Peyer's patch (tissue), 4 donors: ENCODE measurements at places on chromosomes 2 and 18. TPM values are rescaled to one million over a fixed set of nuclear protein-coding genes. Genes with fewer than 3 reads are reported as not detected.

The FEZ2 gene
- total RNA-seq, result 53.4 TPM

The REG3A gene
- total RNA-seq, result 1,340 TPM

DNA sequence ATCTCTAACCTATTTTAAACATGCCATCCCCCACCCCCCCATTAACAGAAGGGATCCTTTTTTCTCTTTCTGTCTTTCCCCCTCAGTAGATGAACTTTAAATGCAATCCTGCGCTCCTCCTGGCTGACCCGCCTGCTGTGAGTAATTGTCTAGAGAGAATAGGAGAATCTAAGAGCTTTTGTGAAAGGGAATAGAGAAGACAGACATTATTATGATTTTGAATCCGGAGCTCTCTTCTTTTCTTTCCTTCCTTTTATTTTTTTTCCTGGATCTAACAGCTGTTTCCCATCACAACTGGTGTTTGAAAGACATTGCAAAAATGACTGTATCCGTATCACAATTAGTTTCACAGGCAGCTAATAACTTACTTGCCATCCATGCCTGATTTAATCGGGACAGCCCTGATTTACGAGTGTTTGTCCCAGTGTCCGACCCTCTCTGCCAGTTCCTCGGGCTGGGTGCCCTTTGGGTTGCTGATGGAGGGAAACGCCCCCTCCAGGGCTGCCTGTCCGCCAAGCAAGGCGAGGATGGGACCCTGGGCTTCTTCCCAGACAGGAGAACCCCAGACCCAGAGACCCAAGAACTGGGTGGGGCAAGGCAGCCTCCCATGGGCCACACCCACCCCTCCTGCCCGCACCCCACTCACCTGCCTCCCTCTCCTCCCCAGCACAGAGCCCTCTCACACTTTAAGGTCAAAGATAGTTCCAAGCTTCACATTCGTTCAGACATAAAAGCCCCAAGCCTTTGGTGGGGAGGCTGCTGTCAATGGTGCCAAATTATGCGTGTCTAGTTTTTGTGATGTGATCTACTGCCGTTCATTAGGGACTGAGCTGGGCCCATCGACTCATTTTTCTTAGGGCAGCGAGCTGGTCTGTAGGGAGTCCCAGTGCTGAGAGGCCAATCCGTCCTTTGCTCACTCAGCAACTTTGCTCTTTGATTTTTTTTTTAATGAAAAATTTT, 231.7 kb downstream of the ZNF516 start:
- H3K27ac ChIP-seq, result no peak overlapping the region
- H3K36me3 ChIP-seq, result no peaks in the 10 kb centered on the region
- H3K4me3 ChIP-seq, result no peak overlapping the region
- no peaks in the 10 kb centered on the region for H3K27me3 ChIP-seq
- no peak for DNase-seq

DNA sequence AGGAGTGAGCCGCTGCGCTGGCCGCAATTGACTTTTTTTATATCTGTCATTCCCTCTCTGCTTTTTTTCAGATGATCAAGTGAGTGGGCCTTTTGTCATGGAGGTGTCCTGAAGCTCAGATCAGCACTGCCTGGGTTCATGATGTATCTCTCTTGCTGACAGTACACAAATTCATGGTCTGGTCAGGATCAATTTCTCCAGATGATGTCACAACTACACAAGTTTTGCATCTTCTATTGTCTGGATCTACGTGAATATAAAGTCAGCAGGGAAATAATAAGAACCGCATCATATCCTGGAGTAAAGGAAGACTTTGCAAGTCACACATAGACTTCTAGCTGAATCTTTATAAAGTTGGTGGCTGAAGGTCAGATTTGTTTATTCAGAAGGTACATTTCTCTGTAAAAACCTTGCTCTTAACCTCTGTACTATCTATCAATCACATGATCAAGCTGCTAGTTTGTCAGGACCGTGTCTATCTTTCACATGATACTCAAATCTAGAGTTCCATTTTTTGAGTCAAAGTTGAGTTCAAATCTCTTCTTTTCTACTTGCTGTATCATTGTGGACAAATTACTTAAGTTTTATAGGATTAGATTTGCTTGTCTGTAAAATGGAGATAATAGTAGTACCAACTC, 13.1 kb upstream of the CD28 start:
- H3K27ac ChIP-seq, result no peak overlapping the region
- H3K4me3 ChIP-seq, result no peak overlapping the region
- H3K4me1 ChIP-seq, result no peaks in the 10 kb centered on the region
- H3K27me3 ChIP-seq, result no peaks in the 10 kb centered on the region
- no peak for DNase-seq

DNA sequence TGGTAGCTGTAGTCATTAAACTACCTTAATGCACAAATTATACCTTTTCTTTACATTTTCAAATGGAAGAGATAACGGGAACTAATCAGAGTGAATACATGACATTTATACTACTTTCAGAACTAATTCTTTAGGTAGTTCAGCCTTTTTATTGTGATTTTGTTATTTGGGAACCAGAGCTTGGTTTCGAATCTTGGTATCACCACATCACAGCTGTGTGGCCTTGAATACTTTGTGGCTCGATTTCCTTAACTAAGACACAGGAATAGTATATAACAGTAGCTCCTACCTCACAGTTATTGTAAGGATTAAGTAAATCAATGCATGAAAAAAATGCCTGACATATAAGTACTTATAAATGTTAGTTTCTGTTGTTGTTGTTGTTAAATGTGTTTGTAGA, 240.0 kb downstream of the WDR7 start:
- no peak for DNase-seq
- no peak overlapping the region for H3K4me3 ChIP-seq
- H3K27me3 ChIP-seq, result no peaks in the 10 kb centered on the region
- H3K4me1 ChIP-seq, result no peaks in the 10 kb centered on the region
- no peak overlapping the region for H3K27ac ChIP-seq

DNA sequence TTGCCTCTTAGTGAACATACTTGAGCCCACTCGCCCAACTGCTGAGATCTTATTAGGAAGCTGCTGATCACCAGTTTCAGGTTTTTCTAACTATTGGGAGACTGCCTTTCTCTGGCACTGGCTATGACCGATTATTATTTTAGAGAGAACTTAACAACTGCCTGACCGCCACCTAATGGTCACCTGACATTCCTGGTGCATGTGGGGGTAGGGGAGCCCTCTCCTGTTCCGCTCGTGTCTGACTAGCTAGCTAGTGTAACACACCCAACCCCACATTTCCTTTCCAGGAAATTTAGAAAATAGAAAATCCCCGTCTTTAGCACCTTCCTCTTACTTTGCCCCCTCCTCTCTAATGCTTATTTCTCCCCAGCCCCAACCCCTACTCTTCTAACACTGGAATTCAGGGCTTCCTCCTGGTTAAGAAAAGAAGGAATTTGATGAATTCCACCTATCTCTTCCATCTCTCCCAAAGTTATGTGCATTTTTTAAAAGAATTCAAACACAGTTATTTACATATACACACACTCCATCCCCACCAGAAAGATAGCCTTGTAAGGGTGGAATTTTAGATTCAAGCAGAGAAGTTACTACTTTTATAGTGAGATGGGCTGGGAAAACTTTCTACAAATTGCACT, 19.4 kb upstream of the DNER start:
- no peaks in the 10 kb centered on the region for H3K4me1 ChIP-seq
- H3K27me3 ChIP-seq, result no peaks in the 10 kb centered on the region
- DNase-seq, result no peak
- no peak overlapping the region for H3K4me3 ChIP-seq

DNA sequence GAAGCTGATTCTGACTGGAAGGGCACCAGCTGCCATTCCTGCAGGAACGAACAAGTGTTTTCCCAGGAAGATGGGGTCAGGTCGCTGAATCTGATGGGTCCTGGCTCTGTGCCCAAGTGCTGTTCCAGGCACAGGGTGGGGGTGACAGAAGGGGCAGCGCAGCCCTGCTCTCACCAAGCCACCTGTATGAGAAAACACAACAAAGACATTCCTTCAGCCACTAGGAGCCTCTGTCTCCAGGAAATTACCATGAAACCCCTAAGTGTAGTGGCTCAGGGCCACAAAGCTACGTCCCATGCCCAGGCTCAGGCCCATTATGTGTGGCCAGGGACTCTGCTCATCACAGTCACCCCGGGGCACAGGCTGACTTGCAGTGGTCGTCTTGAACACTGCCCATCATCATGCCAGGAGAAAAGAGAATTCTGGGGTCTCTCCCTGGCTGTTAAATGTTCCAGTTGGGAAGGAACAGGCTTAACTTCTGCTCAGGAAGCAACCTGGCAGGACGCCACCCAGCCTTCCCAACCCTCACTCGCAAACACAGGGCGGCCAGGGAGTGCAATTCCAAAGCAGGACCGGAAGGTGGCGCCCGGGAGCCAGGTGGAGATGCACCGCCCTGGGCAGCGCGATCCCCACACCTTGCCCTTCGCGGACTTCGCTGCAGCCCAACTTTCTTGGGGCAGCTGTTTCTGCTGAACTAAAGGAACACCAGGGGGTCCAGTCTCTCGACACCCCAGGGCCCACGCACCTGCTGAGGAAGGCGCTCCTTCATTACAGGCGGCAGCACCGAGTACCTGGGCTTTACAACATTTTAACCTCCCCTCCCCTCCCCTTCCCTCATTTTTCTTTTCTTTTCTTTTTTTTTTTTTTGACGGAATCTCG, 11.0 kb upstream of the SFTPB start:
- no peaks in the 10 kb centered on the region for H3K27me3 ChIP-seq
- no peaks in the 10 kb centered on the region for H3K4me1 ChIP-seq
- H3K27ac ChIP-seq, result peak overlapping the region; percentile 35
- peak; percentile 90 for DNase-seq
- H3K4me3 ChIP-seq, result no peak overlapping the region

DNA sequence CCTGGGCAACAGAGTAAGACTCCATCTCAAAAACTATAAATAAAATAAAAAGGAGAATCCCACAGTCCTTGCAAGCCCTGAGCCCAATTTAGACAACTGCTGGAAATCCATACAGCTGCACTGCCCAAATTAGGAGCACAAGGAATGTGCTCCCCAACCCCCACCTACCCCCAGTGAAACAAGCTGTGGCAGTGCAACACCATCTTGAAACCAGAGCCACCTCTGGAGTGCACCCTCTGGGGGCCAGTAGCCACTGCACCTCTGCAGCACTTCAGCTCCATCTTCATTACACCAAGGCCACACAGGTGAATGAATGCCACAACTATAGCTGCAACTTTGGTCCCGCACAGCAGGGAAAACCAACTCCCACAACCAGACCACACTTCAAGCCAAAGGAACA, 37.3 kb downstream of the USP34 start:
- no peak overlapping the region for H3K4me3 ChIP-seq
- H3K4me1 ChIP-seq, result peaks cover 4% of the 10 kb centered on the region
- no peaks in the 10 kb centered on the region for H3K36me3 ChIP-seq
- peak overlapping the region; percentile 72 for H3K27ac ChIP-seq

GRCh38 chr2:27989149-27989548, 98.6 kb downstream of the BABAM2 start:
- no peaks in the 10 kb centered on the region for H3K27me3 ChIP-seq
- H3K4me1 ChIP-seq, result no peaks in the 10 kb centered on the region
- H3K4me3 ChIP-seq, result no peak overlapping the region
- no peak for DNase-seq

- DNase-seq, result no peak
- H3K4me3 ChIP-seq, result no peak overlapping the region
- H3K27me3 ChIP-seq, result no peaks in the 10 kb centered on the region
- H3K36me3 ChIP-seq, result no peaks in the 10 kb centered on the region
- H3K27ac ChIP-seq, result no peak overlapping the region
- no peaks in the 10 kb centered on the region for H3K4me1 ChIP-seq
These were observed 94.6 kb downstream of the PMAIP1 start for GRCh38 chr18:59994357-59994756.

- no peaks in the 10 kb centered on the region for H3K27me3 ChIP-seq
- H3K4me1 ChIP-seq, result no peaks in the 10 kb centered on the region
- H3K4me3 ChIP-seq, result no peak overlapping the region
- H3K36me3 ChIP-seq, result no peaks in the 10 kb centered on the region
- no peak overlapping the region for H3K27ac ChIP-seq
- no peak for DNase-seq
These were observed 13.8 kb downstream of the MLPH start for GRCh38 chr2:237500681-237501424.

DNA sequence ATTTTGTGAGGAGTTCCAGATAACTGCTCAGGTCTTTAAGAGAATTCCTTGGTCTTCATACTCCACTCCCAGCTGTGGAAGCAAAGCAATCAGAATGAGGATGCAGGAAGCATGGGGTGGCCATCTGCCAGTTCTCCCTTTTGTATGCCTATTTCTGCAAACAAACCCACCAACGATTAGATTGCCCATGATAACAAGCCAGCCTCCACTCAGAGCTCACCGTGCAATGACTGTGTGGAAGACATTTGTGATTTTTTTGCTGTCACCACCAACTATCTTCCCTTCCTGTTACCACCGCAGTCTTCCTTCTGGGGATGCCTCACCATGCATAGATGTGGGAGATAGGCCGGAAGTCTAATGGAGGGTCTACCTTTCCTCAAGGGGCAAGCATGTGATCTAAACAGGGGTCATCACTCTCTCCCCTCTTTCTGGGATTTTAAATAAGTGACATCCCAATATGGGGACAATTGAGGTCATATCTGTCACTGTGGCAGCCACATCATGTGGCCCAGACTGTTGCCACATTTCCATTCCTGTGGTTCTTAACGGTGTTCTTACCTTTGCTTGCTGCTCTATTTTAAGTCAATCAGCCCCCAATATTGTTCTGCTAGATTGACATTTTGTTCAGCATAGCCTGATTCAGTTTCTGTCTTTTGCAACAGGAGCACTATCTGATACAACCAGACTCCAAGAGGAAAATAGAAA, 4.4 kb downstream of the AFF3 start:
- H3K27me3 ChIP-seq, result no peaks in the 10 kb centered on the region
- no peaks in the 10 kb centered on the region for H3K4me1 ChIP-seq
- H3K36me3 ChIP-seq, result no peaks in the 10 kb centered on the region

DNA sequence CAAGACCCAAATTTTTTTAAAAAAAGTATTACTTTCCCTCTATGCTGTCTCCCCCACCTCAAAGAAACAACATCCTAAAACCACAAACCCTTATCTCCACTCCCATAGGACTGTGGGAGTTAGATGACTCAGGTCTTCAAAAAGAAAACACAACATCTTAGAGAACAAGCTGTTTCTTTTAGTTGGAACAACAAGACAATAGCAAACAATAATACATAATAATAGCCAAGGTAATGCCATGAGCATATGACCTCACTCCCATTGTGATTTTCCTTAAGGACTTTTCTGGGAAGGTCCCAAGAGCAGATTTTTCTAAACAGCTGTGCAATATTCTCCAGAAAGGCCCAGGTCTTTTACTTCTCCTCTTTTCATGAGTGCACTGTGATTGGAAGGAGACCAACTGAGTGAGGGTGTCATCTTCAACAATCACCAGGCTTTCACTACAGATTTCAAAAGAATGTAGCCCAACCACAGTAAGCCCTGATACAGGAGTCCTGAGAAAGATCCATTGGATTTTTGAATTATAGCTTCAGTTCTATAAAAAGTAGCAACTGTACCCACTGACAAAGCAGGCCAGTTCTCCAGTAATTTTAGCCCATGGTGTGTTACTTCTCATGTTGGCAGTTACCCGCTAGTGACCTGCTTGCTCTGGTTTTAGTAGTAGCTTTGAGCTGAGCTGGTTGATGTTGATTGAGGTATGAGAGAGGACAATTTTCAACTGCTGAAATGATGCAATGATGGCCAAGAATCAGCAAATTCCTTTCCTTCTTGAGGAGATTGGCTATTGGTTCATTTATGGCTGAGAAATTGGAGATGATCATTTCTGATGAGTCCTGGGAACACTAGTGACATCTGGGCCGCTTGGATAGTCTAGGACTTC, 144.5 kb upstream of the TCF4 start:
- H3K27ac ChIP-seq, result no peak overlapping the region
- H3K27me3 ChIP-seq, result no peaks in the 10 kb centered on the region
- H3K4me1 ChIP-seq, result no peaks in the 10 kb centered on the region
- H3K36me3 ChIP-seq, result no peaks in the 10 kb centered on the region
- H3K4me3 ChIP-seq, result no peak overlapping the region
